ENCODE measurements at places on chromosomes 5 and 9.
A peak's percentile ranks its signal among the peaks of the same experiment; 100 is the strongest.

DNA sequence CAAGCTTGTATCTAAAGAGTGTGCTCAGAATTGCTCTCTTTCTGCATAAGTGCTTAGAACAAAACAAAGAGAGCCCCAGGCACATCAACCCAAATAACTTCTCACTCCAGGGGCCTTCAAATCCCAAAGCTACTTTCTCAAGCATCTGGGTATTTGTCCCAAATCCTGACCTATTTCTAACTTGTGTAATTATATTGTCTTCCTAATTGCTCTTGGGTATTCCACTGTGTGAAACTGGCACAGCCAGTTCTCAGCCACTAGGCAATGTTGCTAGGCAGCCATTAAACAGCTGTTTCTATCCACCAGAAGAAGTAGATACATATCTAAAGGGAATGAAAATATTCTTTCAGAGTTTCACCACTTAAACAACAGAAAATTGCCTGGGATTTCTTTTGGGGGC lies 198.8 kb downstream of the PRELID2 start:
- no peak overlapping the region for H3K27ac ChIP-seq
- DNase-seq: no peak
- no peaks in the 10 kb centered on the region for H3K36me3 ChIP-seq
- H3K4me1 ChIP-seq: no peaks in the 10 kb centered on the region
- H3K4me3 ChIP-seq: no peak overlapping the region

- DNase-seq: no peak
- no peaks in the 10 kb centered on the region for H3K27me3 ChIP-seq
- H3K4me1 ChIP-seq: no peaks in the 10 kb centered on the region
- no peak overlapping the region for H3K27ac ChIP-seq
- H3K36me3 ChIP-seq: no peaks in the 10 kb centered on the region
- no peak overlapping the region for H3K4me3 ChIP-seq
Measured at GRCh38 chr5:155750101-155750500, 576.9 kb upstream of the SGCD start.

- no peak overlapping the region for H3K27ac ChIP-seq
- no peaks in the 10 kb centered on the region for H3K36me3 ChIP-seq
- no peak for DNase-seq
- no peaks in the 10 kb centered on the region for H3K4me1 ChIP-seq
- no peaks in the 10 kb centered on the region for H3K27me3 ChIP-seq
Measured at GRCh38 chr5:83322273-83322924, 149.1 kb upstream of the VCAN start.

DNA sequence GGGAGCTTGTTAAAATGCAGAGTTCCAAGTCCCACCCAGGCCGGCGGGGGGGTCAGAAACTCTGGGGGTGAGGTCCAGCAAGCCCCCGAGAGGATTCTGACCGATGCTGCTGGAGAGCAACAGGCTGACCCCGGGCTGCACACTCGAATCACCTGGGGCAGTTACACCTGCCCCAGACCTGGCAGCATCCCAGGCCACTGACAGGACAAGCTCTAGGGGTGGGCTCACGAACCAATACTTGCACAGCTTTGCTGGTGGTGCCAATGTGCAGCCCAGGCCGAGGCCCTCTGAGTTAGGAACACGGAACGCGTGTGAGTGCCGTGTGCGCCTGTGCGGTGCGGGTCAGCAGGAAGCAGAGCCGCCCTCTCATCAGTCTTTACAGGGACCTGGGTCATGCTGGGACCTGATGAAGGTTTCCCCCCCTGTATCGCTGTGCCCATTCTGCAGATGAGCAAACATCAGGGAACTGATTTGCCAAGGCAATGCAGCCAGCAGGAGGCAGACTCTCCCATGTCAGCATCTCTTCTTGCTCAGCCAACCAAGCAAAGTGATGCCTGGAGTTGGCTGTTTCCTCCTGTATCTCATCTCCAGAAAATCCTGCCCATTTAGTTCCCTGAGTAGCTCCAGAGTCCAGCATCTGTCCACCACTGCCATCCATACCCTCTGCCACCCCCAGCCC lies 16.3 kb downstream of the FAM163B start:
- H3K4me3 ChIP-seq: no peak overlapping the region
- H3K27me3 ChIP-seq: no peaks in the 10 kb centered on the region
- H3K4me1 ChIP-seq: no peaks in the 10 kb centered on the region
- H3K27ac ChIP-seq: no peak overlapping the region

- no peaks in the 10 kb centered on the region for H3K4me1 ChIP-seq
- DNase-seq: no peak
- peaks cover 18% of the 10 kb centered on the region for H3K27me3 ChIP-seq
- no peak overlapping the region for H3K27ac ChIP-seq
- H3K4me3 ChIP-seq: no peak overlapping the region
Measured at GRCh38 chr5:168972731-168973130, 328.2 kb downstream of the SLIT3 start.

GRCh38 chr5:124745928-124746915 lies at the start of gene ZNF608:
Gene ZNF608, minus strand, starts transcription at chr5:124746639. Its CDS starts 1,650 bp downstream, at chr5:124744989.
- H3K36me3 ChIP-seq: no peaks in the 10 kb centered on the region
- no peak for DNase-seq
- H3K27me3 ChIP-seq: peaks cover 27% of the 10 kb centered on the region
- peak within 1 kb of the TSS; percentile 77 for H3K4me3 ChIP-seq

GRCh38 chr9:124709292-124709690 lies 61.8 kb downstream of the NR6A1 start:
- no peaks in the 10 kb centered on the region for H3K4me1 ChIP-seq
- H3K27ac ChIP-seq: no peak overlapping the region
- DNase-seq: no peak
- H3K27me3 ChIP-seq: no peaks in the 10 kb centered on the region
- no peak overlapping the region for H3K4me3 ChIP-seq

DNA sequence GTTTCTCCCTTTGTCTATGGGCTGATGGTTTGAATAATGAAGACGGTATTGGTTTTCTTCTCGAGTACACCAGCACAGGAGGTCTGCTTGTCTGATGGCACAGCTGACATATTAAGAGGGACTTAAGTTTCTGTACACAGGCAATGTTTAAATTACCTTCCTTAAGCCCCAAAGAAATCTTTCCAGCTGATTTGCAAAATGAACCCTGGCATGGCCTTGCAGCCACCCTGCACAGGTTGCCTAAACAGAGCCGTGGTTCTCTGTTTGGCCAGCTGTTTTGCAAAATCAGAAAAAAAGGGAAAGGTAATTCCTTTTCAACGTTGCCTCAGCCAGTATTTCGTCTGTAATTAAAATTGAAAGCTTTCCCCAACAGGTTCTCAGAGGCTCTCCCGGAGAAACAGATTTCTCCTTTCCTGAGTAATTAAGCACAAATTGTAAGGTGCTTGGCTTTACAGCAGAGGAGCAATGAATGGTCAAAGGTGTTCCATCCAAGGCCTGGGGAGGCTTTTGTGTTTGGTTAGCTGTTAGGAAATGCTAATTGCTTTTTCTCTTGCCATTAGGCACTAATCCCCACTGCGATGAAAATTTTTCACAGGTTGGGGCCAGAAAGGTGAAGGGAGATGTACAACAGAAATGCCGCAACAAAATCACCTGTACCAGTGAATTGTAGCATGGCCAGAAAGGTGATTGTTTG lies 138.9 kb downstream of the RASEF start:
- no peaks in the 10 kb centered on the region for H3K36me3 ChIP-seq
- H3K27ac ChIP-seq: no peak overlapping the region
- no peaks in the 10 kb centered on the region for H3K27me3 ChIP-seq
- H3K4me1 ChIP-seq: no peaks in the 10 kb centered on the region

DNA sequence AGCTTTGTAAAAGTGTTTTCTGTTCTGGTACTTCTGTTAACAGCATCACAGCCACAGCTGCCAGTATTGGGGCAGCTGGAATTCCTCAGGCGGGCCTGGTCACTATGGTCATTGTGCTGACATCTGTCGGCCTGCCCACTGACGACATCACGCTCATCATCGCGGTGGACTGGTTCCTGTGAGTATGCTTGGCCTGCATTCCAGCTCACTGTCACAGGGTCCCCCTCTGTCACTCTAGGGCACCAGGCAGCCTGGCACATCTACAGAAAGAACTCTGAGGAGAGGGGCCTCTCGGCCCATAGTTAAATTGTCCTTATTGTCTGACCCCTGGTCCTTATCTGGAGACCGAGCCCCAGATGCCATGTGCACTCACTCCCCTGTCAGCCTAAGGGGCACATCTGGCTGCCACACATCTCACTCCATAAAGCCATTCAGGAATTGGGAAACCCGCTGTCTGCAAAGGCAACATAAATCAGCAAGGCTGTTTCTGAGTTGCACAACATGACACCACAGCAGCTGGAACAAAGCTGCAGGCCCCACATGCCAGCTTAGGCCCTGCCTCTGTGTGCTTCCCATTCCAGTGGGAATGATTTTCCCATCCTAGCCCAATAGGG lies 77.5 kb downstream of the SLC1A3 start:
- no peaks in the 10 kb centered on the region for H3K4me1 ChIP-seq
- peaks cover 3% of the 10 kb centered on the region for H3K27me3 ChIP-seq
- no peak for DNase-seq
- no peak overlapping the region for H3K27ac ChIP-seq

DNA sequence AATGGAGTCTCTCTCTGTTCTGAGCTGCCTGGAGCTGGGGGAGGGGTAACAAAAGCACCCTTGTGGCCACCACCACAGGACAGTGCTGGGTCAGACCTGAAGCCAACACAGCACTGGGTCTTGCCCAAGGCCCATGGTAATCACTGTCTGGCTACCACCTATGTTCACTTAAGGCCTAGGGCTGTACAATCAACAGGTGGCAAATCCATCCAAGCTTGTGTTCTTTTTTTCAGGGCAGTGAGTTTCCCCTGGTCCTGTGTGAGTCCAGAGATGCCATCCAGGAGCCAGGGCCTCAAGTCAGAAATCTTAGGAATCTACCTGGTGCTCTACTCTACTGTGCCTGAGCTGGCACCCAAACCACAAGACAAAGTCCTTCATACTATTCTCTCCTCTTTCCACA lies 20.1 kb upstream of the OTP start:
- no peak overlapping the region for H3K4me3 ChIP-seq
- H3K36me3 ChIP-seq: no peaks in the 10 kb centered on the region
- H3K27me3 ChIP-seq: no peaks in the 10 kb centered on the region
- H3K27ac ChIP-seq: no peak overlapping the region

Data from T-cell (primary cell).